H7 (cell line): ENCODE measurements at places on chromosomes 16 and 17. TPM values are rescaled to one million over a fixed set of nuclear protein-coding genes. Genes with fewer than 3 reads are reported as not detected.

Gene CBLN1
- total RNA-seq, result 0.74 and 2.5 TPM in 2 replicates

Gene NKD1
- total RNA-seq, result 1.1 and 1.2 TPM in 2 replicates

Gene STX1B
- 1.3 and 4.1 TPM in 2 replicates for total RNA-seq

Gene RGS11
- total RNA-seq, result 0.69 and 0.81 TPM in 2 replicates
